ENCODE measurements at places on chromosomes 6 and 20.

DNA sequence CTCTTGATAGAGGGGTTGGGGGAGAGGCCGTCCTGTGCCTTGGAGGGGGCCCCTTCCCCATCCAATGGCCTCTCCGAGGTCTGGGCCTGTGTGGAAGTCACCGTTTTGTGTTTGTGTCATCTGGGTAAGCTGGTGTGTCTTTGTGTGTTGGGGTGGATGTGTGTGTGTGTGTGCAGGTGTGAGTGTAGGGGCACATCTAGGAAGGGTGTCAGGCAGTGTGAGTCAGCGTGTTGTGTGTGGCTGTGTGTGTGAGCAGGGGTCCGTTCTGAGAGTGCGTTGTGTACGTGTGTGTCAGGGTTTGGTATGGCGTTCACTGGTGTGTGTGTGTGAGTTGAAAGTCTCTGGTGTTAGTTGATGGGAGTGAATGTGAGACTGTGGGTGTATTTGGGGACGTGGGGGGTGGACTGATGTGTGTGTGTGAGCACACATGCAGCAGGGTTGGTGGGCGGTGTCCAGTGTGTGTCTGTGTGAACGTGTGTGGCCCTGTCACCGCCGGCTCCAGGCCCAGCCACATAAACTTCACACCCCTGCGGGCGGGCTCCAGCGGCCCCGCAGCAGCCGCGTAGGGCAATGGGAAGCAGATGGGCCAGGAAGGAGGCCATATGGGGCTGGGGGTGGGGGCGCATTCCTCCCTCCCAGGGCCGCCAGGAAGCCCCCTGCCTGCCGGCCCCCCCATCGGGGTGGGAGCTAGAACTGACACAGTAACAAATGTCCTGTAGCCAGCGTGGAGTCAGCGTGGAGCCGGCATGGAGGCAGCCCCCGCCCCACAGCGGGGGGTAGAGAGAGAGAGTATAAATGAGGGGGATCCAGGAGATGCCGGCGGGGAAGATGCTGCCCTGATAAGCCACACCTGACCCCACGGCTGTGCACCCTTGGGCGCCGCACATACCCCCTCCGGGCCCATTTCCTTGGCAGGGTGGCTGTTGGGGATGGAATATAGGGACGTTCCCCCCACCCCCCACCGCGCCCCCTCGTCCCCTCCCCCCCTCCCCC lies 32.1 kb downstream of the SNAI1 start:
- DNase-seq: no peak

- no peak for DNase-seq
These were observed 416 bp upstream of the POLR1H start for GRCh38 chr6:30060606-30061091.

DNA sequence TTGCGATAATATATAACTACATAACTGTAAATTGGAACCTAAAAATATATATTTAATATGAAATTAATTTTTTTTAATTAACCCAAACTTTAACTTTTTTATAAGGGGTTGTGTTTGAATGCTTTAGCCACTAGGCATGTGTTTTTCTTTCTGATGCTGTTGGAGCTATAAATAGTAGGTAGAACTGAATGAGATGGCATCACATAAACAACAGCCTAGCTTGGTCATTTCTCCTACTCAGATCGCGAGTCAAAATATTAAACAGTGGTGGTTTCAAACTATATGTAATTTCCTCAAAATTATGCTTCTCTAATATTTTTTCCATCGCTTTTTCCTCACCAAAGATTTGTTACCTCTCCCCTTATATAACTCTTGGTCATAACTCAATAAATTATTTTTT lies 243.2 kb downstream of the ARID1B start:
- DNase-seq: no peak

GRCh38 chr20:57476641-57477461 lies 48.1 kb downstream of the CTCFL start:
- no peak for DNase-seq

- DNase-seq: no peak
These were observed 33.9 kb upstream of the FBXO30 start for GRCh38 chr6:145848541-145848940.

GRCh38 chr6:169164451-169164850 lies 89.2 kb downstream of the THBS2 start:
- DNase-seq: no peak

- peak; percentile 14 for DNase-seq
These were observed 7.8 kb downstream of the RBM38 start for GRCh38 chr20:57398901-57399535.

- no peak for DNase-seq
These were observed 167.6 kb downstream of the PLCB4 start for GRCh38 chr20:9236458-9236857.

GRCh38 chr20:38222923-38223742 lies 37.4 kb downstream of the KIAA1755 start:
- no peak for DNase-seq

DNA sequence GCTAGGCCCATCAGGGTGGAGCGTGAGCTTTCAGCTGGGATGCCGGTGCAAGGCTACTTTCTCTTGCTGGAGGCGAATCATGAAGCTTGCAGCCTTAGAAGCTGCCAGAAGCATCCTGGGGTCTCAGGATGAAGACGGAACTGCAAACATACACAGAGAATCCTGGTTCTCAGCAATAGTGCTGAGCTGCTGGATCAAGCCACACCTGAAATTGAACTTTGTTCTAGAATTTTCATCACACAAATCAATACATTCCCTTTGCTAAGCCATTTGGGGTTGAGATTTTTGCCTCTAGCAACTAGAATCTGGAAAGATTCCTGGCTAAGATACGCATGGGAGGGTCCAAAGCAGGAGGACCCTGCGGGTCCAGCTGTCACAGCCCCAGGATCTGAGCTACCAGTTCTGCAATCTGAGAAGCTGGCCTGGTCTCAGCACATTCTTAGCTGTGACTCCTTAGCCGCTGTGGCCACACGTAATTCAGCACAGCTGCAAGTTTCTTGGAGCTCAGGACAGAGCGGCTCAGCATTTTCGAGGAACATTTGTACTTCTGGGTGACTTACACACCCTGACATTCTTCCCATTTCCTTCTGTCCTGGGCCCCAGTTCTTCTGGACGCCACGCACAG lies 6.6 kb upstream of the ARFGAP1 start:
- DNase-seq: no peak

- no peak for DNase-seq
These were observed 206.5 kb upstream of the EYA4 start for GRCh38 chr6:133034509-133035206.

DNA sequence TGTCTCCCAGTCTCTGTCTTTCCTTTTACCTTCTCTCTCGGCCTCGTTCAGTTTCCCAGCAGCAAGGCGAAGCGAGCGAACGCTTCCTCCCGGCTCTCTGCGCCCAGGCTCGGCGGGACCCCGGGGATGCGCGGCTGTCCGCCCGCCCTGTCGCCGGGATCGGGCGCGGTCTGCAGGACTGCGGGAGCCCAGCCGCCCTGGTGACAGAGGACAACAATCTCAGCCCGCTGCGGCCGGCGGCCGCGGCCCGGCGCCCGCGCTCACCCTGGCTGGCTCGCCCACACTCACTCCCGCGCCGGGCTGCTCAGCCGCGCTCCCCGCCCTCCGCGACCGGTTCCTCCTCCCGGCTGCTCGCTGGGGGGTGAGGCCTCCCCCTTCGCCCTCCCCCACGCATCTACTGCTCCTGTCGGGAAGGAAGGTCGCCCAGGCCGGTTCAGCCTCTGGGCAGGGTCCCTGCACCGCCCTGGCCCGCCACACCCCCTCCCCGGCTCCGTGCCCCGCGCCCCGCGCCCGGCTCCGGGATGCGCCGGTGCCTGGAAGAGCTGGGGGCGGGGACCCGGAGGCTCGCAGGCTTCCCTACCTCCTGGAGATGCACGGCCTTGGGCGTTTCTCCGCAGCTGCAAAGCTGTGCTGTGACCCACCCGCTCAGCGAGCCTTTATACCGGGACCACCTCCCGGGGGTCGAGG lies 410 bp downstream of the SYNE1 start:
- peak; percentile 16 for DNase-seq

DNA sequence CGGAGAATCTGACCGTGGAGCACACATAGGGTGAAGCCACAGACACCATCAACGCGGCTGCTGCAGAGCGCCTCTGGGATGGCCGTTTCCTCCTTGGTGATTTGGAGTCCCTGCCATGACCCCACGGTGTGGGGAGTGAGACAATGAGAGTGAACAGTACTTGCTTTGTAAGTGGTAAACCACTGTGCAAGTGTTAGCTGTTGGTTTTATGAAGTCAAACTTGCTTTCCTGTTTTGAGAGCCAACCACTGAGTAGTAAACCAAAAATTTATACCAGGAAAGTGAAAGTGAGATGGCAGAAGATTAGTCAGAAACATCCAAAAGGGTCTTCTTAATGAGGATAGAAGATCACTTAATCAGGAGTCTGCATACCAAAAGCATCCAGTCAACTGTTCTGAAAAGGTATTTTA lies 160.7 kb downstream of the FOXC1 start:
- no peak for DNase-seq

GRCh38 chr6:125268765-125269164 lies 33.0 kb downstream of the HDDC2 start:
- no peak for DNase-seq
